Stimulated activated CD8-positive, alpha-beta memory T cell treated with anti-CD3 and anti-CD28 coated beads, Interleukin-15, amount 100 ng/mL, for 4 hours (primary cell): ENCODE measurements at places on chromosomes 6 and 20.

GRCh38 chr20:52833901-52834300 lies 138.3 kb upstream of the TSHZ2 start:
- no peak for DNase-seq

GRCh38 chr6:53967415-53967814 lies 143.8 kb upstream of the MLIP start:
- DNase-seq = no peak

GRCh38 chr6:134477991-134478635 lies 160.2 kb upstream of the SGK1 start:
- DNase-seq = no peak

DNA sequence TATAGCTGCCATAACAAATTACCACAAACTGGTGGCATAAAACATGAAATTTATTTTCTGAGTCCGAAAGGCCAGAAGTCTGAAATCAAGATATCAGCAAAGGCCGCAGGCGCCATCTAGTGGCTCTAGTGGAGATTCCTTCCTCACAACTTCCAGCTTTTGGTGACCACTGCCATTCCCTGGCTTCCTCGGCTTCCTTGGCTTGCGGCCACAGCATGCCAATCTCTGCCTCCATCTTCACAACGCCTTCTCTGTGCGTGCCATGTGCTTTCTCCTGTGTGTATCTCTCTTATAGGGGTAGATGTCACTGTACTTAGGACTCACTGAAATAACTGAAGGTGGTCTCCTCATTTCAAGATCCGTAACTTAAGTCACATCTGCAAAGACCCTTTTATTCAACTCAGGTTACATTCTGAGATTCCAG lies 5.4 kb upstream of the PLAGL1 start:
- peak; percentile 25 for DNase-seq

- DNase-seq = no peak
Observed at GRCh38 chr6:138814179-138814834, 18.4 kb downstream of the ECT2L start.

DNA sequence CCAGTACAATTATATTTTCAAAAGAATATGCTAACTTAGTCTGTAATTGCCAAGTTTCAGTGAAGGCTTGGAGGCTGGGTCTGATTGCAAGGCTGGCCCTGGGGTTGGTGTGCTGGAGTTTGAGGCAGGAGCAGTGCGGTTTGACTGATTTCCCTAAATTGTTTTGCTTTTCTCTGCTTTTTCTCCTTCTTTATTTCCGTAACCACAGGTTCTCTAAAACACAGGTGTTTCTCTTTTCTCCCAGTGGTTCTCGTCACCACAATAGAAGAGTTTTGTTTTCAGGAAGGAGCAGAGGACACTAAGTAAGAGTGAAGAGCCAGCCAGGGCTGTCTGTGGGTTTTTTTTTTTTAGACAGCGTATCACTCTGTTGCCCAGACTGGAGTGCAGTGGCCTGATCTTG lies 8.2 kb upstream of the SNX9 start:
- DNase-seq = no peak

DNA sequence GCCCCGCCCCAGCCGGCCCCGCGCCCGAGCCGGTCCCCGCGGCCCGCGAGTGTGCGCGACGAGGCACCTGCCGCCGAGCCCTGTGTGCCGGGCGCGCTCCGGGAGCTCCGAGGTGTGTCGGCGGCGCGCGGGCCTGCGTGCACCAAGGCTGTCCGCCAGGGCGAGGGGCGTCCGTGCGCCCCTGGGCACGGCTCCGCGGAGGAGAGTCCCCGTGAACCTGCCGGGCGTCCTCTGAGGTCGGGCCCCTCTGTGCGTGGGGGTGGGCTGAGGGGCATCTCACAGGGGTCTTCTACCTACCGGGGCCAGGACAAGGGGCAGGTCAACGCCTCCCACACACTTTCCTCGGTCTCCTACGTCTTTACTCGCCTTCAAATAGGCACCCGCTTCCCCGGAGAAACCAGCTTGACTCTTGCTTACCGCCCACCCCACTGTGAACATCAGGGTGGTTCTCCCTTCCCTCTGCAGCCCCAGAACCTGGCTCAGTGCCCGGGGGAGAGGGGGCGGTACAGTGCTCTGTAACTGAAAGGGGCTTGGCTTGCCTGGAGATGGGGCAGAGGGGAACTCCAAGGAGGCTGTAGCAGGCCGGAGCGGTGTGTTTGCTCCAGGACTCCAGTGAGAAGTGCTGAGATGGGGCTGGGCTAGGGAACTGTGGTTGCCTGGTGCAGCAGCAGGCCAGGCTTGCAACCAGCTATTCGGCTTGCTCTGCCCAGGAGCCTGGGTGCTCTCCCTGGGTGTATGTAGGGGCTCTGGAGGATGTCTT lies at the start of gene SAMD10:
SAMD10 (minus strand) TSS at position 86 of the 760 bp plus-strand sequence. CDS start 175 bp downstream, outside the sequence.
- peak; percentile 75 for DNase-seq

GRCh38 chr6:43467752-43468151 lies 9.6 kb upstream of the TJAP1 start:
- DNase-seq = no peak

- DNase-seq = no peak
Observed at GRCh38 chr6:166512567-166512966, 73.9 kb downstream of the RAMACL start.

DNA sequence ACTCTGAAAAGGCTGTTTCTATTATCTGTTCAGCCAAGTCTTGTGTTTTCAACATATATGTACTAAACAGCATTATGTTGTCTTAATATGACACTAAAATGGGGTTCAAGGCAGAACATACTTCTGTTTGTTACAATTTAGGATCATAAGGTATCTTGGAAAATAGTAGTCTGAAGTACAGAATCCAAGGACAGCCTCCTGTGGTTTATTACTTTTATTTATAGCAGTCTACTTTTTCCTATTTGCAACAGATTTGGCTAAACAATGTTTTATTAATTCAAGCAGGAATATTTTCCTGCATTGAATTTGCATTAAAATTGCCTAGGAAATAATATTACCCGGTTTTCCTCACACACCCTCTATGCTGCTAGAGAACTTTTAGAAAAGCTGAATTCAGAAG lies 67.7 kb downstream of the PLEKHG1 start:
- no peak for DNase-seq

- no peak for DNase-seq
Observed at GRCh38 chr6:39791850-39792539, at the start of gene DAAM2. TSS of gene DAAM2 (plus strand) at chr6:39792376. CDS start at chr6:39856303, 63,927 bp downstream.

- DNase-seq = no peak
Observed at GRCh38 chr6:128188678-128189077, 287.8 kb upstream of the THEMIS start.

DNA sequence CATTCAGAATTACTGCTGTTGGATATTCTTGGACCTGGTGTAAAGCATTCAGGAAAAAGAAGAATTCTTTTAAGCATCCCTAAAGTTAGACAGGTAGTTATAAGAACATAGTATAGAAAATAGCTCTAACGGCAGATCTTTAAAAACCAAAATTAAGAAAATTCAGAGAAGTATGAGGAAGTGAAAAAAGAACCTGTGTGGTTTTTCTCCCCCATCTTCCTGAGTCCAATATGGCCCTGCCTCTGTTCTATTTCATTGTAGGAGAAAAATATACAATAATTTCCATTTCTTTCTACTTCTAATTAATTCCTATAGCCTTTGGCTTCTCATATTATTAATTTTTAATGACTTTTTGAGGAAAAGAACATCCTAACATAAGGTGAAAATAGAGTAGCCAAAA lies 47.1 kb downstream of the FHL5 start:
- DNase-seq = no peak

- no peak for DNase-seq
Observed at GRCh38 chr6:99287523-99287922, 62.0 kb downstream of the FAXC start.

DNA sequence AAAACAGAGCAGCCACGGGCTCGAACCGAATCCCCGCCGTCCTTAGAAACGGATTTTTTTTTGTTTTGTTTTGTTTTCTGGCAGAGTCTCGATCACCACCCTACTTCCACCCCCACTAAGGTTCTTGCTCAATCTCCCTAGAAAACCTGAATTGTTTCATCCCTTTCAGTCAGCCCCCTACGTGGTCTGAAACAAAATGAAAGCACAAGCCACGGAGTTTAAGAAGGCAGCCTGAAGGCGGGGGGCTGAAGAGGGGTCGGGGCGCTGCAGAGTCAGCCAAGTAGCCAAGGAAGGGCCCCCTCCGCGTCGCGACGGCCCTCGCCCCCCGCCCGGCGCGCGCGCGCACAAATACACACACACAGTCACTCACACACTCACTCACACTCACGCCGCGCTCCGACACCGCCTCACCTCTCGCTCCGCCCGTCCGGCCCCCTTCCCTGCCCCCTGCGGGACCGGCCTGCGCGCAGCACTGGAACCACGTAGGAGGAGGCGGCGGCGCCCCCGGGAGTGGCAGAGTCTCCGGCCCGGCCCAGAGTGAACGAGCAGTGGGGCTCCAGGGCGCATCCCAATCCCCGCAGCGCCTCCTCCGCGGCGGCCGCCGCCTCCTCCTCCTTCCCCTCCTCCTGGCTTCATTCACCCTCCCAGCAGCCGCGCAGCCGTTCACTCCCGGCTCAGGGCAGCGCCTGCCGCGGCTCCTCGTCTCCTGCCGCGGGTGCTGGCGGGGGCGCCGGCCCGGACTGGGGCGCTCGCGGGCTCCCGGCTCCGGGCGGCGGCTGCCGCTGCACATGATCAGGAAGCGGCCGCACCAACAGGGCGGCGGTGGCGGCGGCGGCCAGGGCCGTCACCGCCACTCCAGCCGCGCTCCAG lies 1.4 kb downstream of the ATXN1 start:
- peak; percentile 65 for DNase-seq

GRCh38 chr6:63340351-63340750 lies 20.6 kb upstream of the LGSN start:
- no peak for DNase-seq

GRCh38 chr6:140956571-140957369 lies 1176.0 kb upstream of the GJE1 start:
- DNase-seq = no peak

- no peak for DNase-seq
Observed at GRCh38 chr20:8095648-8096572, 36.2 kb upstream of the PLCB1 start.

- DNase-seq = no peak
Observed at GRCh38 chr6:104212977-104213668, 646.6 kb downstream of the HACE1 start.

DNA sequence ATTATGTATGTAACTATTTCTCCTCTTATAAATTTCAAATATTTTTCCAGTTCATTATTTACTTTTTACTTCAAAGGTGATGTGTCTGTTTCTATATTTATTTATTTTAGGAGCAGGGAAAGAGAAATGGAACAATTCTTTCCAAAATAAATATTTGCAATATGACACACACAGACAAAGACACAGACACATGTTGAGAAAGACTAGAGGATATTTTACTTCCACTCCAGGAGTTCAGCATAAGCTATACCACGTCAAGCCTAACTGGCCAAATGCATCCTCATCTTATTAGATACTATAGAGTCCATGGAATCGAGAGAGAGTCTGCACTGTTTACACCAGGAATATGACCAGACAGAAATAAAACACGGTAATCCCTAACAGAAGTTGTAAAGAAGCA lies 13.3 kb downstream of the RALGAPA2 start:
- no peak for DNase-seq

DNA sequence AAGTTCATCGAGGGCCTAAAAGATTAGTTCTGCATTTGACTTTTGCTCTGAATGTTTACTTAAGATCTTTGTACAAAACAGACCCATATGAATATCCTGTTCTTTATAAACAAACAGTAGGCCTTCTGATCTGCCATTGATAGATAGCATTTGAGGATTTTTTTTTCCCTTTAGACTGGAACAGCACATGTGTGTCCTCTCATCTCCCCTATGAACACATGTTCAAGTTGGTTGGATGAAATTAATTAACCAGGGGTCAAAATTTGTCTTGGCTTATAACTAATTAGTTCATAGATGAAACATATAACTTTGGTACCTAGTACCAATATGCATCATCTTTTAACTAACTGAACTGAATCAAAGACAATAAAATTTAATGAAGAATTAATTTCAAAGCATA lies 81.3 kb downstream of the AK9 start:
- DNase-seq = no peak

DNA sequence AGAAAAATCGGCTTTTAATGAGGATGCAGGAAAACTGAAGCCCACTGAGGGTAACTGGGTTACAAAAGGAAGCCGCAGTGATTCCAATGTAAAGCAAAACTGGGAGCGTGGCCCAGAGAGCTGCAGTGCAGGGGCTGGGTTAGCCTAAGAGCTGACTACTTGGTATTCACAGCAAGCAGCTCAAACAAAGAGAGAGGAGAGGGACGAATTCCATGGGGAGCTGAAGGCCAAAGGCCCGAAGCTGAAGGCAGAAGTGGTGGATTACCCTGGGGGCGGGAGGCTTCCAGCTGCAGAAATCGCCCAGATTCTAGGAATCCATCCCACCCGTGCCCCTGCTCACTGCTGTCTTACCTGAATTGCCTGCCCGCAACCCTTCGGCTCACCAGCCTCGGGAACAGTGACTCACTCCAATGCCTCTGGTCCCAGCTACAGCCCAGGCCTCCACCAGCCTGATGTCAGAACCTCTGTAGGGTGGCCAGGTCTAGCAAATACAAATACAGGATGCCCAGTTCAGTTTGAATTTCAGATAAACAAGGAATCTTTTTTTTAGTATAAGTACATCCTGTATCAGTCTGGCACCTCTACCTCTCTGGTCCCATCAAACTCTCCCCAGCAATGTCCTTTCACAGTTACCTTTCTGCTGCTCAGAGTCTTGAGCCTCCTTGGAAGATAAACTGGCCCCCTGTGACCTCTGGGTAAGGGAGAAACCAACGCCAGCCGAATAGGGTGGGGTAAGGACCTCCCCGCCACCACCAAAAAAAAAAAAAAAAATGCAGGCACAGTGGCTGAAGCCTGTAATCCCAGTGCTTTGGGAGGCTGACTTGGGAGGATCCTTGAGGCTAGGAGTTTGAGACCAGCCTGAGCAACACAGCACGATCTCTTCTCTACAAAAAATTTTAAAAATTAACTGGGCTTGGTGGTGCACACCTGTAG lies 14.6 kb upstream of the ZMYND8 start:
- no peak for DNase-seq

DNA sequence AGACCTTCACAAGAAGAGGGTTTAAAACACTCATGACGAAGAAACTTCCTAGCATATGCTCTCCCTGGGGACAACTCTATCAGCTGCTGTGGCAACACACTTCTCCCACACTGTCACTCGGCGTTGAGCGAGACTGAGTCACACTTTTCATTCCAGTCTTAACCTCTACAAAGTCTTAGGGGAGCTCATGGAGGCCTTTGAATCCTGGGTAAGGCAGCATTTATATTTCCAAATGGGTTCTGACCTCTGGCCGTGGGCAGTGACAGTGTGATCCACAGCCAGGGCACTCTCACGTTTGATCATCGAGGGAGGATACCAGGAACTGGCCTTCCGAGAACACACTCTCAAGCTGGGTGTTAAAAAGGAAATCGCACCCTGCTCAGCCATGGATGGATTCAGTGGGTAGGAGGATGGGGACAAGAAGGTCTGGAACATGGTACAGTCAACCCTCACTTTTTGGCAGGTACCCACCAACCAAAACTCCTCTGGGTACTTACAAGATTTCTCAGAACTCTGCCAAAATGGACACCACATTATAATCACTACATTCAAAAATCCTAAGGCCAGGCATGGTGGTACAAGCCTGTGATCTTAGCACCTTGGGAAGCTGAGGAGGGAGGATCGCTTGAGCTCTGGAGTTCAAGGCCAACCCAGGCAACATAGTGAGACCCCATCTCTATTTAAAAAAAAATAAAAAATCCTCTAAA lies 19.6 kb downstream of the RRBP1 start:
- DNase-seq = no peak
